GM19239 (cell line): ENCODE measurements at places on chromosomes 3 and 15.

DNA sequence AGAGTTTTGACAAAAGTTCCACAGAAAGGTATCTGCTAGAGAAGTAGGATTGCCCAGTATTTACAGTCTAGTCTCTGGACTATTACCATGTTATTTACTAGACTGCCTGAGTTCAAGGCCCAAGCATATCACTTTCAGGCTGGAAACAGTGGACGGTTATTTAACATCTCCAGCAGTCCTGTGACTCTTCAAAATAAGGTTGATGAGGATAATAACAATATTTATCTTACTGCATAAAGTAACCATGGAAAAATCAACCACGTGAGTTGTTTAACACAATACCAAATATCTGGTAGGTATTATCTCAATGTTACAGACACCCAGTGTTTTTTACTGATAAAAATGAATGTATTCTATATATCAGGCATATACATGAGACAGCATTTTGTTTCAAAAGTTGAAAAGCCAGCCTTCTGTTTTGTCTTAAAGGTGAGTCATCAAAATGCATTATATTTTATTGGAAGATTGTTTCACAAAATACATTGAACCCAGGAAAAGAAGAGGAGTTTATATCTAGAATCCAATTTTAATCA lies 535.8 kb downstream of the TBL1XR1 start:
- no peak for DNase-seq

GRCh38 chr3:113070681-113071113 lies 79.9 kb downstream of the GTPBP8 start:
- peak; percentile 50 for DNase-seq

- DNase-seq: no peak
Observed at GRCh38 chr3:146326875-146327543, 76.1 kb upstream of the PLSCR4 start.

GRCh38 chr3:165855581-165855980 lies 18.4 kb upstream of the BCHE start:
- DNase-seq: no peak
